ENCODE measurements at places on chromosomes 12 and 14. TPM values are rescaled to one million over a fixed set of nuclear protein-coding genes. Genes with fewer than 3 reads are reported as not detected.

CABP1 gene
- 2.3 TPM for total RNA-seq

- no peak for DNase-seq
Observed at GRCh38 chr14:68216957-68217356, 397.4 kb downstream of the RAD51B start.

DNA sequence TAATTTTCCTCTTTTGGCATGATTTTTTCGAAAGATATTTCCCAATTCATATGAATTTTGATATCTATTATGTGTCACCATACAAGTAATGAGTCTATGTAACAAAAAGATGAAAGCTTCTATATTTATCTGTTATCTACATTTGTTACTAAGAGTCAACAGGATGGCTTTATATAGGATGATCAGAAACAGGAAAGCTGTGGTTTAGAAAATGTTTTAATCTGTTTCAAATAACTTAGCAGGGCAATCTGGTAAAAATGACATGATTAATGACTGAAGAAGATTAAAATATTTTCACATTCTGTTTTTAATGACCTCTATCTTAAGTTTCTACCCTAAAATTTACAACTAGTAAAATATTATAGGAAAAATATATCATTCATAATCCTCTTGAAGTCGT is 105.8 kb downstream of the MSRB3 start:
- no peak for DNase-seq

GRCh38 chr12:49098035-49098451 is 3.4 kb upstream of the DHH start:
- DNase-seq = peak; percentile 78
